ENCODE measurements at places on chromosomes 2 and 18.
A peak's percentile ranks its signal among the peaks of the same experiment; 100 is the strongest.

DNA sequence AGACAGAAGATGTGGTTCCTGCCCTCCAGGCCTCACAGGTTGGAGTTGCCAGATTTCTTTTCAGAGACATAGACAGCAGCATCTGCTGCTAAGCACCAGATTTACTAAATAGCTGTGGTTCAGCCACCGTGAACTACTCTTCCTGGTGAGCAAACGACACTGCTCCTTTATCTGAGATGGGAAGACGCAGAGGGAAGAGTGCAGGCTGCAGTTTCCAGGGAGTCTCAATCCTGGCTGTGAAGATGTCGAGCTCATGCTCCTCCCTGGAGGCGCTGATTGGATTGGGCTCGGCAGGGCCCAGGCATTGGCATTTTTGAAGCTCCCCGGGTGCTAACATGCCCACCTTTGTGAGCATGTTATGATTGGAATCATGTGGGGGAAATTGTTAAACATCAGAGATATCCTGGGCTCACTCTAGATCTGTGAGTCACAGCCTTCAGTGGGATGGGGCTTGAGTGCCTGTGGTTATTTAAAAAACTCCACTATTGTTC lies 314.8 kb downstream of the TSN start:
- no peak for DNase-seq

DNA sequence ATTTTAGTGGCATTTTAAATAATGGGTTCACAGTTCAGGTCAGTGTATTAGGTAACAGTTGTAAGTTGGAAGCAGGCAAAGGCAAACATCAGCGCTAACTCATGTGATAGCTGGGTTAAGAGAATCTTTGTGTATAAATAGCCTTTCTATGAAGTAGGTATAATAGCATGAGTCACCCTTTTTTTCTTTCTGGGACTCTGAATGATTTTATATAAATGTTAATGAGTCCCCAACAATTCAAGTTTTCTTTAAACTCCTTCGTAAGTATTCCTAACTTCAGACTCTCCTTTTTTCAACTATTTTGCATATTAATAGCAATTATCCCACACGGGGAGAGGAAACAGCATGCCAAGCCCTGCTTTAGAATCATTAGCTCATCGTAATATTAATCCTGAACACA lies 384.3 kb downstream of the PIK3C3 start:
- no peak for DNase-seq

- DNase-seq: no peak
Measured at GRCh38 chr2:129882476-129882875, 97.0 kb upstream of the RAB6C start.

DNA sequence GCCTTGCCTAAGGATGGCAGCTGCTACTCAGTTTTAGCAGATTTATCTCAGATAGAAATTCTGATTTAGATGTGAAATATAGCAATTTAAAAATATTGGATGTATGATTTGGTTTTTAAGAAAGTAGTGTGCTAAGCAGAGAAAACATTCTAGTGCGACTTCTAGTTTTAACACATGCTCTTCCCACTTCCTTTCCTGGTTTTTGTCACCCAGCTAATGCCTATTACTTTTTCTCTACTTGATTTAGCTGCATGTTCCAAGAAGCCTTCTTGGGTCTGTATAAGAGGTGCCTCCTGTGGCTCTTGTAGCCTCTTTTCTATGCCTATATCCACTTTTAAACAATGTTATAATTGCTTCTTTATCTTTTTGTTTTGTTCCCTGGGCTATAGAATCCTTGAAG lies 53.0 kb downstream of the GPD2 start:
- no peak for DNase-seq

DNA sequence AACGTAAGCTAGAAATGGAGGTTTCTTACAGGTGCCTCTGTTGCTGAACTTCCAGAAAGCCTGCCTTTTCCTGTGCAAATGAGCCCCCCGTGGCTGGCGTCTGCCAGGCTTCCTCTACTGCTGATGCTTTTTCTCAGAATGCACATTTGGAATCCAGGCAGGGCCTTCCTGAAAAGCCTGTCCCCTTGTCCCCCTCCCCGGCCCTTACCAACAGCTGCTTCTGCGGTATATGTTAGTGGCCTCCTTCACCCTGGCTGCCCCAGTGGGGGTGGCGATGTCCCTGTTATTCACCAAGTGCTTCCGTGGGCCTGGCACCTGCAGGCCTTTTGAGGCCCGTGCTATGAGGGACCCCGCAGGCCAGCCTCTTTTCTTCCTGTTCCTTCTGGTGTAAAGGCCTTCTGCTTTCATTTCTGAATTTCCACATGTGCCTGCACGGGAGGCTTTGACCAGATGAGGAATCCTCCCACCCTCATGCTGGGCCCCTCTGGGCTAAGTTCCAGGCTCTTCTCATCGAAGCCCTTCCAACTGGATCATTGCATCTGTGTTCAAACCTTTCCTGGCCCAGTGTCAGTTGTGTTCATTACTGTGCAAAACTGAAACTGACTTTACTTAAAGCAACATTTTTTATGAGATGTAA lies 10.4 kb downstream of the CNDP2 start:
- peak; percentile 49 for DNase-seq

GRCh38 chr2:72750466-72750865 lies 75.4 kb downstream of the EXOC6B start:
- DNase-seq: no peak

- no peak for DNase-seq
Measured at GRCh38 chr2:140586379-140586778, 1544.4 kb downstream of the LRP1B start.

GRCh38 chr2:156110890-156111289 lies 221.6 kb downstream of the NR4A2 start:
- no peak for DNase-seq

Measured in Ammon's horn (tissue), 1 donor.